ENCODE measurements at places on chromosomes 2 and 18. TPM values are rescaled to one million over a fixed set of nuclear protein-coding genes. Genes with fewer than 3 reads are reported as not detected.

RIT2 gene
- total RNA-seq, result not detected

HAT1 gene
- total RNA-seq, result 75.3 TPM

DYSF gene
- 0.12 TPM for total RNA-seq

LRRC30 gene
- not detected for total RNA-seq

DNA sequence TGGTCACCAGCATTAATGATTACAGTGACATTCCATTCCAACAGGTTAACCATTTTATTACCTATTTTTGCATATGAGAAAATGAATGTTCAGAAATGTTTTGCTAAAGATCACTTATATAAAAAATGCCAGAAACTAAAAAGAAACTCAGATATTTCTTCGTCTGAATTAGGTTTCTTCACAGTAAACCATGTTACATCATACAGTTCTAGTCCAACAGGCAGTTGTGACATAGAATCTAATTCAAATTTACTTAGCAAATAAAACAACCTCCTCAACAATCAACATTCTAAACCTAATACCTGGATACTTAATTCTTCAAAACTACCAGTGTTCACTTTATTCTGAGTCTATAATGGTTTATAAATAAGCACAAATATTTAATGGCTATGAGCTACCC, 416.3 kb upstream of the LRRTM4 start:
- no peak for DNase-seq
- no peak overlapping the region for H3K27ac ChIP-seq
- H3K27me3 ChIP-seq, result no peaks in the 10 kb centered on the region

- DNase-seq, result peak; percentile 34
- H3K27me3 ChIP-seq, result peaks cover 33% of the 10 kb centered on the region
- no peak overlapping the region for H3K27ac ChIP-seq
- H3K36me3 ChIP-seq, result no peaks in the 10 kb centered on the region
- H3K4me3 ChIP-seq, result no peak overlapping the region
Observed at GRCh38 chr2:10712185-10712809, 9.1 kb upstream of the ATP6V1C2 start.

DNA sequence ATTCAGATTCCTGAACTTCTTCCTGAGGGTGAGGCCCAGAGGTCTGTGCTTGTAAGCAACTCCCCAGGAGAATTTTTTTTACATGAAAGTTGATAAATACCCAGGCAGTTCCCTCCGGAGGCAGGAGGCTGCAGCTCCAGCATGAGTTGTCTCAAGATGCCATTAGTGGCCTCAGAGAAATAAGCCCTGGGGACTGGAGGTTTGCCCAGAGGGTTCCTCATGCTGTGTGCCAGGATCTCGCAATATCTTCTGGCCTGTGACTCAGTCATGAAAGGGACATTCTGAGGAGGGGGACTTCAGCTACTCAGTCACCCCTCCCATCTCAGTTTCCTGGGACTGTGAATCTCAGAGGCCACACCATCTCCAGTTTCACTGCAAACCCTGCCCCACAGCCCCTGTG, 49.9 kb downstream of the LYPD1 start:
- H3K4me1 ChIP-seq, result no peaks in the 10 kb centered on the region
- H3K4me3 ChIP-seq, result no peak overlapping the region
- no peak for DNase-seq
- H3K27me3 ChIP-seq, result no peaks in the 10 kb centered on the region

DNA sequence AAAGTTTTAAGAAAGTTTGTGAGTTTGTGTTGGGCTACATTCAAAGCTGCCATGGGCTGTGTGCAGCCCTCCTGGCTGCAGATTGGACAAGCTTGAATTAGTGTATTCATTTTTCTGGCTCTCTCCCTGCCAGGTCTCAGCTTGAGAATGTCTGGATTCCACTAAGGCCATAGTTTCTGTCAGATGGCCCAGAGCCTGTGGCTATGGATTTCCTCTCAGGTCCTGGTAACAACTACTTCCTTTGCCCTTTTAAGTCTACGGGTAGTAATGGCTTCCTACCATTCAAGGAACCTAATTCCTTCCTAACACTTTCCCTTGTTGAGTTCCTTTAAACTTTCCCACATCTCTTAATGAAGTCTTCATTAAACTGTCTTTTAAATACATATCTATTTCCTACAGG, 24.3 kb upstream of the PSMD14 start:
- no peak overlapping the region for H3K4me3 ChIP-seq
- H3K27me3 ChIP-seq, result peaks cover 36% of the 10 kb centered on the region

GRCh38 chr2:30232801-30233130, 1.4 kb downstream of the LBH start:
- H3K36me3 ChIP-seq, result peaks cover 43% of the 10 kb centered on the region
- H3K27me3 ChIP-seq, result peaks cover 13% of the 10 kb centered on the region
- peak overlapping the region; percentile 79 for H3K4me3 ChIP-seq
- H3K27ac ChIP-seq, result peak overlapping the region; percentile 85
